ENCODE measurements at places on chromosomes 1 and 21.

GRCh38 chr1:151346082-151346768 is 827 bp downstream of the RFX5 start:
- DNase-seq = no peak

GRCh38 chr1:97451944-97452343 is 468.9 kb downstream of the DPYD start:
- no peak for DNase-seq

DNA sequence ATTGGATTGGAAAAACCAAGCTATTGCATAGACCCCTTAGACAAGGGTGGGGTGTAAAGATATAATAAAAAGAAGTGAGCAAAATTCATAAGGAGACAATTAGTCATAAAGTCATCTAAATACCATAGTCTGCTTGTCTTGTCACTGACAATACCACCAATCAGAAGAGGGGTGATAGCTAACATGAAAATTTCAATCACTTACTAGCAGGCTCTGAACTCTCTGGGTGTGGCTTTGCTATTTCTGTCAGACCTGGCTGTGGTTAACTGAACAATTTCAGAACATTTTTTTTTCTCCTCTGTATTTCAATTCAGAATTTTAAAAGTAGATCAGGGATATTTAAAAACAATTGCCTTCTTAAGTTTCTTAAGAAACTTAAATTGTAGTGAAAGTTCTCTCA is 158.5 kb upstream of the PRMT6 start:
- no peak for DNase-seq

- DNase-seq = no peak
Measured at GRCh38 chr1:226064816-226065248, 2.3 kb downstream of the H3-3A start.

- no peak for DNase-seq
Measured at GRCh38 chr21:35428001-35428320, 378.9 kb upstream of the RUNX1 start.

DNA sequence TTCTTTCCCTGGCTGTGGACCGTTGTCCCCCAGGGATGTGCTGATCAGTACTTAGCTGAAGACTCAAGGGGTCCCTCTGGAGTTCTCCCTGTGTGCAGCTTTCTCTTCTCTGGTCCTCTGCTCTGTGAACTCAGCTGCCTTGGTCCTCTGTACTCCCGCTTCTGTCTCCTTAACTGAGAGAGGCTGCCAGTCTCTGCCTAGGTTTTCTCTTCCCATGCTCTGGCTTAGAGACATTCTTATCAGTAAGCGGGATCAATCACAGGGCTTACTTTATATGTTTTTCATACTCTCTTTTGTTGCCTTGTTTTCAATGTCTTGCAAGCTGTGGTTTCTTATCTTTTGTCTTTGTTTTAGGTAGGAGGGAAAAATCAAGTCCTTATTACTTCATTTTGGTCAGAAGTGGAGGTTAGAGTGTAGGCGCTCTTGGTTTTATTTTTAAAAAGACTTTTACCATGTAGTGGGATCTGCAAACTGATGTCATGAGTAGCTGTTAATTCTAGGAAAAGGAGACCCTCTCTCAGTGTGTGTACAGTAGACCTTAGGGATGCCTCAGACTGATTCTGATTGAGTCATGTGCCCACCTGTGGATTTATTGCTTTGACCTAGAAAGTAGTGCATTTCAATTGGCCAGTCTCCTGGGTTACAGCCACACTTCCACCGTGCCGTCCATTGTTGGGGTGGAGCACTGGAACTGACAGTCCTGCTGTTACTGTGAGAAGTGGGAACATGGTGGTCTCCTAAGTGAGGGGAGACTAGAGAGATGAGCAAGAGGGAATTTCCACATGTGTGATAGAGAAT is 46.6 kb downstream of the TTC3 start:
- DNase-seq = no peak

GRCh38 chr21:45724345-45724961 is 80.9 kb downstream of the PCBP3 start:
- no peak for DNase-seq

GRCh38 chr1:241695246-241696171 is 43.4 kb downstream of the WDR64 start:
- no peak for DNase-seq

Data from stimulated activated CD8-positive, alpha-beta memory T cell treated with anti-CD3 and anti-CD28 coated beads, Interleukin-2, amount 100 ng/mL, for 1 hour (primary cell).